ENCODE measurements at places on chromosomes 16 and 17.

DNA sequence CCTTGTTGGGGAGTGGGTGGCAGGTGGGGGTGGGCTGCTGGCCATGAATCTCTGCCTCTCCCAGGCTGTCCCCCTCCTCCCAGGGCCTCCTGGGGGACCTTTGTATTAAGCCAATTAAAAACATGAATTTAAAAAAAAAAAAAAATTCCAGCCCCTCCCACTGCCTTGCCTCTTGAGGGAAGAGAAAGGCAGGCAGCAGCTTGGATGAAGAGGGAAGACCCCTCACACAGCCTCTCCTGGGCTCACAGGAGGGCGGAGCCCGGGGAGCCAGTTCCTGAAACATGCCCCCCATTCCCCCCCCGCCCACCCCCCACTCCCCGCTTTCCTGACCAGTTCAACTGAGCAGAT is 1.8 kb upstream of the TCAP start:
- DNase-seq: no peak

DNA sequence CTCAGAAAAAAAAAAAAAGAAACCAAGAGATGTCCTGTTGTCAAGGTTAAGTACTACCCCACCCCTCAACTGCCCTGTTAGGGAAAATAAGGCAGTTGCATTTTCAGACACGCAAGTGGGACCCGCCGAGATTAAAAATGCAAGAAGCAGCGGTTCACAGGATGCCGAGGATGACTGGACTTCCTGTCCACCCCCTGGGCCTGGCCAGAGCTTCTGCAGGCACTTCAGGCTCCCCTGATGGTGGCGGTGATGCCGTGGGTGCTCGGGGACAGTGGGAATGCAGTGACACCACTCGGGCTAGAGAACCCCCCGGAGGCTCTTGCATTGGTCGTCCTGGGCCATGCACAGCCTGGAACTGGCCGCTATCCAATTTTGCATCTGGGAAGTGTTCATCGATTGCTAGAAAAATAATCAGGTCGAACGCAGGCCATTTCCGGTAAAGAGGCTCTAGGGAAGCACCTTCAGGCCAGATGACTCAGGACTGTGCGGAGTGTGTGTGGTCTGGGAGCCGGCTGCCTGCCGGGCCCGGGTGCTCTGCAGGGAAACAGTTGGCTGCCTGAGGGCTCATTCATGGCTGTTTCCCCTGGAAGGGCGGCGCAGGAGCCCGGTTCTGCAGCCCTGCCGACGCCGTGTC is 13.4 kb upstream of the CRISPLD2 start:
- no peak for DNase-seq

- DNase-seq: no peak
Measured at GRCh38 chr17:16915752-16916556, 56.0 kb downstream of the TNFRSF13B start.

DNA sequence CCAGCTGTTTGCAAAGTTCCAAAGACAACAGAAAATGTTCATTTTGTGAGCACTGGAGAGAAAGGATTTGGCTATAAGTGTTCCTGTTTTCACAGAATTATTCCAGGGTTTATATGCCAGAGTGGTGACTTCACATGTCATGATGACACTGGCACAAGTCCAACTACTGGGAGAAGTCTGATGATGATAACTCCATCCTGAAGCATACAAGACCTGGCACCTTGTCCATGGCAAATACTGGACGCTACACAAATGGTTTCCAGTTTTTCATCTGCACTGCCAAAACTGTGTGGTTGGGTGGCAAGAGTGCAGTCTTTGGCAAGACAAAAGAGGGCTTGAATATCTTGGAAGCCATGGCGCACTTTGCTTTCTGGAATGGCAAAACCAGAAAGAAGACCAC is 385.0 kb downstream of the CDH11 start:
- DNase-seq: no peak
